Activated CD8-positive, alpha-beta memory T cell treated with anti-CD3 and anti-CD28 coated beads for 48 hours (primary cell): ENCODE measurements at places on chromosomes 1 and 21.

DNA sequence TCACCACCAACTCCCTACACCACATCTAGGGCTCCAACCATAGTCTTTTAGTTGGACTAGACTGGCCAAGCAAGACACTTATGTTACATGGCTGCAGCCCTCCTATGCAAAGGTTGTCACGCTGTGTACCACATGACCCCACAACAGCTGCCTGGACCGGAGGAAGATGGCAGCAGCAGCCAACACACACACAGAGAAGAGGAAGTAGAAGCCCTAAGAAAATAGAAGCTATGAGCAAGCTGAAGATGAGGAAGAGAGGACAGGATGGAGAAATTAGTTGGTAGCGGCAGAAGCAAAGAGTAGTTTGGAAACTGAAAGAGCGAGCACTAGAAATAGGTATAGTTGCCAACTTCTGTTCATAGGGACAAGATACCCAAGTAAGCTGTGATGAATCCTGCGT lies 60.8 kb upstream of the RALGPS2 start:
- no peak for DNase-seq

DNA sequence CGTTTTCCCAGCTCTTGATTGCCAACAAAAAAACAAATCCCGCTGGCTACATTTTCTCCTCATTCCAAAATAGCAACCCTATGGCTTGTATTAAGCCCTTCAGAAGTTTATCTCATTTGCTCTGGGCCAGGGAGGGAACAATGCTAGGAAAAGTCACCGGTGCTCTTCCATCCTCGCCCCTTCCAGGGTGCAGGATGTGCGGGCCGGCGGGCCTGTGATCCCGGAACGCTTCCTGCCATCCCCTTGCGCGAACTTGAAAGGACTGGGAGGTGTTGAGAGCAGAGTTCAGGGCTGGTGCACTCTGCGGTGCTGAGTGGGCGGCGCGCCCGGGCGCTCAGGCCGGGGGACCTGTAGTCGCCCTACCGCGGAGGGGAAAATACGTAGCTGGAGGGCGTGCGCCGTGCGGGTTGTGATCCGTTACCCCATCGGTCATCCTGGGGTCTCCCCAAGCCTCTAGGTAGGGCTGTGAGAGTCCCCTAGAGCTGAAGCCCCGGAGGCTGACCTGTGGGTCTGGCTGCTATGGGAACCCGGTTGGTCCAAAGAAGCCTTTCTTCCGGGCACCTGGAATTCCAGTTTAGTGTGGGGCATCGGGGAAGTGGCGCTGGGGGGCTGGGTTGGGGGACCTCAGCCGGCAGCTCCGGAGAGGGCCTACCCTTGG lies 13.1 kb downstream of the NR5A2 start:
- no peak for DNase-seq

GRCh38 chr1:68211761-68212380 lies 20.5 kb downstream of the WLS start:
- no peak for DNase-seq

DNA sequence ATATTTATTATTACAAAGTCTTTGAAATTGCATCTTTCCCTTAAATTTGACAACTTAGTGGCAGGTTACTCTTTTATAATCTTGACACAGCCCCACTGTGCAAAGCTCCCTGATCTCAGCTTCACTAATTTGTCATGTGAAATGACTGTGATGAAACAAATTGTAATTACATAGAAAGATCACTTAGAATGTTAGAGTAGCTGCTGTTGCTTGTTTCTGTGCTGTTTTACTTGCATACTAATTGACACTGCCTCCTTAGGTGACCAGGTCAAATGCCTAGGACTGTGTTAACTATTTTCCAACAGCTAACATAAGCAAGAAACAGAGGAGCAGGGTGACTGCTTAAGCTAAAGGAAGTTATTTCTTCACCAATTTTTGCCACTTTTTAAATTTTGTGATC lies 211.3 kb downstream of the ZNF326 start:
- DNase-seq, result no peak

DNA sequence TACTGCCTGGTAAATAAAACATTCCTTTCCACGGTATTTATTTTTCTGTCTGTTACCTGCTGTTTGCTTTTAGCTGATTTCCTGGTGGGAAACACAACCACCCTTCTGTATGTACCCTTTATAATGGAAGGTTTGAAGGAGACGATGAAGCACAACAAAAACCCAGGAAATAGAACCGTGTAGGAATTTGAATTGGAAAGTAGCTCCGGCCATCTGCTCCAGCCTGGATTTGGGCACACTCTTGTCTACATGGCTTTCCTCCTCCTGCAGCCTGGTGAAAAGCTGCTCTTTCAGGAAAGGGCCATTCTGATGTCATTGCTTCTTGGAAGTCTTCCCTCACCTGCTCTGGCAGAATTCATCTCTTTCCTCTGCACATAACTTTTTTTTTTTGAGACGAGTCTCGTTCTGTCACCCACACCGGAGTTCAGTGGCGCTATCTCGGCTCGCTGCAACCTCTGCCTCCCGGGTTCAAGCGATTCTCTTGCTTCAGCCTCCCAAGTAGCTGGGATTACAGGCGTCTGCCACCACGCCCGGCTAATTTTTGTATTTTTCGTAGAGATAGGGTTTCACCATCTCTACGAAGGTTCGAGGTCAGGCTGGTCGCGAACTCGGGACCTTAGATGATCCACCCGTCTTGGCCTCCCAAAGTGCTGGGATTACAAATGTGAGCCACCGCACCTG lies 2.7 kb downstream of the AK4 start:
- DNase-seq, result no peak

- no peak for DNase-seq
Measured at GRCh38 chr21:31622397-31622796, 37.1 kb upstream of the SOD1 start.

DNA sequence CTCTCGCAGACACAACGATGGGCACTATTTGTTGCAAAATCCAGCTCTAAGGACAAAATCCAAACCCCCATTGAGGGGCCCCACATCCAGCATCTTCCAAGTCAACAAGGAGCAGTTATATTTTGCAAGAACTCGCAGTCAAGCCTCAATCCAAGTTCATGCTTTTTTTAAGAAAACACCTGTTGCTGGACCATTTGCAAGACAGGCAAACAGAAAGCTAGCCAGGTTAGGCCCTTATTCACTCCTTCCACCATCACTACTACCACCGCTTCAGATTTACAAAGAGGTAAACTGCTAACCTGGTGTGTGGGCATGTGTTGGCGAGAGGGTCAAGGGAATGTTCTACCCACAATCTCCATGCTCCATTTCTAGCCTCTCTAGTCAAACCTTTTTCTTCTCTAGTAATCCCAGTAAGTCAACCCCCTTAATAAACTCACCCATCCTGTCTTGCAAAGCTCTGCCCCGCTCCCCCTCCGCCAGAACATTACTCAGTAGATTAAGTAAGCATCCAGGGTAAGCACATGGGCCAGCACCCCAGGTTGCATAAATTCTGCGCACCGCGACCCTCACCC lies 703 bp downstream of the ERI3 start:
- no peak for DNase-seq

DNA sequence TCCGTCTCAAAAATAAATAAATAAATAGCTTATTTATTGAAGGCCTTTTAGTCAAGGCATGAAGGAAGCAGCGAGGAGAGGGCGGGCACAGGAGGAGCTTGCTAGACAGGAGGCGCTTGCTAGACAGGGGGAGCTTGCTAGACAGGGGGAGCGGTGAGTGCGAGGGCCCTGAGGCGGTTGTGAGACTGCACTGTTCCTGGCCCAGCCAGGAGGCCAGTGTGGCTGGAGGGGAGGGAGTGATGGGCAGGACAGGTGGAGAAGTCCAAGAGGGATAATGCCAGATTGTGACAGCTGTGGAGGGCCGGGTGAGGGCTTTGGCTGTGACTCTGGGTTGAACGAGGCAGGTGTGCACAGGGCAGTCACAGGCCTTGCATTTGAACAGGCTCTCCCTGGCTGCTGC lies 18.2 kb downstream of the KIF17 start:
- DNase-seq, result no peak

DNA sequence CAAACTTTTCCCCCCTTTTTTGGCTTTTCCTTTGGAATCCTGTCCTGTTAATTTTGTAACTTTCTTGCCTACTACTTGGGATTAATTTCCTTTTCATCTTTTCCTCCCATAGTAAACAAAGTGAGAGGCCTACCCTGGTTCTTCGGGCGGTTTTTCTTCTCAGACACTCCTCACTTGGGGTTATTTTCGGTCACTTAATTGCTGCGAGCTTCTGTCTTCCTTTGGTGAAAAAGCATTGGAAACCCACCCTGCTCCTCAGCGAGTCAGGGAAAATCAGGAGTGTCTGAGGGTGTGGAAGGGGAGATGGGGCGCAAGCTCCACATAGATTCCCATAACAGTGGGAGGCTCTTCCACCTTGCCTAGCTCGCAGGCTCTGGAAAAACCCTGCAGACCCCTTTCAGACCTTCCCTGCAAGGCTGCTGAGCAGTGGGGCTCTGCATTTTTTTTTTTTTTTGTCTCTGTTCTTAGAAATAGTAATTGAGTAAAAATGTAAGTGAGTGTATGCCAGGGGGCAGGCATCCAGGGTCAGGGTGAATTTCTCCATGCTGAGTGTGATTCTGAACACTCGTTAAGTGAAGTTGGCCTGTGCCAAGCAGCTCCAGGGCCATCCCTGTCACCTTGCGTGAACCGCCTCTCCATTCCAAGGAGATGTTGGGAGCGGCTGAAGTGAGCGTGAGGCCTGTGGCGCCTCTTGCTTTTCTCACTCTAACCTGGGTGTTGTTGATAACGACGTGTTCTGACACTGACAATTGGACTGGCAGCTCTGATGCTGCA lies 20.3 kb downstream of the TGFB2 start:
- DNase-seq, result no peak

DNA sequence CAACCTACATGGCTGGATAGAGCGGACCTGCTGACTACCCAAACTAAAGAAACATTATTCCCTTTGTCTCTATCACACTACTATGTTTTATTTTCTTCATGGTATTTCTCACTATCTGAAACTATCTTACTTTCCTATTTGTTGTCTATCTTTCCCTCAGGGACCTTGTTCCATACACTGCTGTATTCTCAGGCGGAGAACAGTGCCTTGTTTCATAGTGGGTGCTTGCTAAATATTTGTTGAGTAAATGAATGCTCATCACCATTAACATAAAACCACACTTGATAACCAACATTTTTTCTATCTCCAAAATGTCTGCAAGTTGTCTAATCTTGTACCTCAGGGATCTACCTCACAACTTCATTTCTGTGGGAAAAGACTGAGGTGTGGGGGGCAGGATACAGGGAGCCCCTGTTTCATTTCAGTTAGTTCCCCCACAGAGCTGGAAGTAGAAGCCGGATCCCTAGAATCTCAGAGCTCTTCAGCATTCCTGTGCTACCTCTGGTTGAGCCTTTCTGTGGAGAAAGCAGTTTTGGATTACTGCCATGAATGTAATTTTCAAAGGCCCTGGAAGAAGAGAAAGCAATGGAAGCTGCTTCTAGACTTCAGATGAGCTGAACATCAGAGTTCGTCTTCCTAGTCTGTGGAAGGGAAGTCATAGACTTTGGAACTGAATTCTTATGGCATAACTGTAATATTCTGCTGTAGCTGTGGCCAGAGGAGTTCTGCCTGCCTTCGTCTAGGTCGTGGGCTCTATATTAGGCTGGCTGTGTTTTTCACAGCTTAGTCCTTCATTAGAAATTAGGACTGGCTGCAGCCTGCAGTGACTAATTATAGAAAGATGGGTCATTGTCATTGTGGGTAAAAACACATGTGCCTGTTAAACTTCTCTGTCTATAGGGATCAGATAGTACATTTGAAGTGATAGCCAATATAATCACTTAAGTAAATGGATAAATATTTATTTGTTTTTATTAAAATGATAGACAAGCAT lies 293.2 kb upstream of the SGIP1 start:
- no peak for DNase-seq

- no peak for DNase-seq
Measured at GRCh38 chr1:172654535-172654934, 4.4 kb upstream of the FASLG start.

- no peak for DNase-seq
Measured at GRCh38 chr1:238223076-238223640, 332.4 kb upstream of the ZP4 start.

DNA sequence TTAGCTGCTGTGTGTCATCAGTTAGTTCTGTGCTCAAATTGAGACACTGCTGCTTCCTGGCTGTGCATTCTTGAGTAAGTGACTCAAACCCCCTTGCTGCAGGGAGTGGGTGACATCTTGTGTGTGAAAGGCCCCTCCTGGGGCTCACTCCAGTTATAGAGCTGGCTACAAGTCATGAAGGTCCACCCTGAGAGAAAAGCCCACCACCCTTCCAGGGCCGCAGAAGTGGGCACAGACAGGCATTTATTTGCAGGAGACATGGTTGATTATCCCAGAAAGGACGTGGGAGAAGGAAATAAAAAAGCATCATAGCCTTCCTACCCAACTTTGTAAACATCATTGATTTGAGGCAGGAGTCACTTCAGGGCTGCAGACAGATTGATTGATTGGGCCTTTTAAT lies 550.6 kb downstream of the MATN1 start:
- DNase-seq, result no peak

- no peak for DNase-seq
Measured at GRCh38 chr1:226310245-226310540, 1.2 kb upstream of the LIN9 start.

GRCh38 chr1:156513185-156513584 lies 12.6 kb upstream of the MEF2D start:
- no peak for DNase-seq

DNA sequence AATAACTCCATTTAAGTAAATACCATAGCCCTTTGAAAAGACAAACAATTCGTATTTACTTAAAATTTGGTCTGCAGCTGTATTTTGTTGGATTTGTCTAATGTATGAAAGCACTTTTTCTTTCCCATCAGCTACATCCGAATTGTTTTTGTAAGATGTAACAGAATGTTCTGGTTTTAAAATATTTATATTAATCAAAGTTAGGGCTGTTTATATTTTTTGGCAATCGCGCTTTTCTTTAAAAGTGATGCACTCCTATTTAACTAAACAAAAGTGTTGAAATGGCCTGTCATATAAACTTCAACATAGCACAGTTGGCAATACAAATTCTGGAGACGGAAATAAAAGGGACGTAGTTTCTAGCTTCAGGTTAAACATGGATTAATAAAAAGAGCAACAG lies 216.3 kb upstream of the ADGRL2 start:
- DNase-seq, result no peak

GRCh38 chr1:109650609-109651008 lies 5.3 kb upstream of the GSTM4 start:
- DNase-seq, result no peak

DNA sequence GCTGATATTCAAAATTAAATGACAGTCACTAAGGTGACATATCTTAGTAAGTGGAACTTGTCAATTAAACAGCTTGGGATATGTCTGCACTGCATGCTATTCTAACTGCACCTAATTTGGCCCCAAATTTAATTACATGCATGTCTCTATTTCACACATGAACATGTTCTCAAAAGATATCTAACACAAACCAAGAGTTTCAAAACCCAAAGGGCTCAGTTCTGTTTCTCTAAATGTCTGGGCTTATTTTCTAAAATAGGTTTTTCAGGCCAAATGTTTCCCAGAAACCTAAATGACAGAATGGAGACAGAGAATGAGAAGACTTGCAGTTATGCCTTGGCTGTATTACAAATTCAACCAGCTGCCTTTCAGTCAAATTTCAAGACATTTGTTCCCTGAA lies 11.3 kb downstream of the RAB29 start:
- DNase-seq, result no peak

DNA sequence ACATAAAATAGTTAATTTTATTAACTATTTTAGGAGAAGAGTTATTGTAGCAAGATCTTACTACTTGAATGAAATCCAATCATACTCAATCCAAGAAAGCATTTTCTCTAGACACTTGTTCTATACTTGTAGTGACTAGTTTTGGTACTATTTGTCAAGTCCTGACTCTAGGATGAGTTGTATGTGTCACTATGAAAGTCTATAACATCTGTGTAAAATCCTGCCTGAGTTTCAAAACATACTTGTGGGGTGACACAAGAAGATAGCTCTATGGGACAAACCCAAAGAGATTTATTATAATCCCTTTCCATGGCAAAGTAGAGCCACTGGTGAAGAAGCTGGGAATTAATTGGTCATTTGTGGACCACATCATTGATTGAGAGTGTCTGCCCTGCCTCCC lies 1042.2 kb upstream of the ADGRL4 start:
- DNase-seq, result no peak
